Stimulated activated CD4-positive, alpha-beta T cell treated with anti-CD3 and anti-CD28 coated beads, Interleukin-15, amount 100 ng/mL, for 24 hours (primary cell): ENCODE measurements at places on chromosomes 5 and 9.

- DNase-seq = no peak
These were observed 78.3 kb downstream of the DCP2 start for GRCh38 chr5:113054899-113055298.

DNA sequence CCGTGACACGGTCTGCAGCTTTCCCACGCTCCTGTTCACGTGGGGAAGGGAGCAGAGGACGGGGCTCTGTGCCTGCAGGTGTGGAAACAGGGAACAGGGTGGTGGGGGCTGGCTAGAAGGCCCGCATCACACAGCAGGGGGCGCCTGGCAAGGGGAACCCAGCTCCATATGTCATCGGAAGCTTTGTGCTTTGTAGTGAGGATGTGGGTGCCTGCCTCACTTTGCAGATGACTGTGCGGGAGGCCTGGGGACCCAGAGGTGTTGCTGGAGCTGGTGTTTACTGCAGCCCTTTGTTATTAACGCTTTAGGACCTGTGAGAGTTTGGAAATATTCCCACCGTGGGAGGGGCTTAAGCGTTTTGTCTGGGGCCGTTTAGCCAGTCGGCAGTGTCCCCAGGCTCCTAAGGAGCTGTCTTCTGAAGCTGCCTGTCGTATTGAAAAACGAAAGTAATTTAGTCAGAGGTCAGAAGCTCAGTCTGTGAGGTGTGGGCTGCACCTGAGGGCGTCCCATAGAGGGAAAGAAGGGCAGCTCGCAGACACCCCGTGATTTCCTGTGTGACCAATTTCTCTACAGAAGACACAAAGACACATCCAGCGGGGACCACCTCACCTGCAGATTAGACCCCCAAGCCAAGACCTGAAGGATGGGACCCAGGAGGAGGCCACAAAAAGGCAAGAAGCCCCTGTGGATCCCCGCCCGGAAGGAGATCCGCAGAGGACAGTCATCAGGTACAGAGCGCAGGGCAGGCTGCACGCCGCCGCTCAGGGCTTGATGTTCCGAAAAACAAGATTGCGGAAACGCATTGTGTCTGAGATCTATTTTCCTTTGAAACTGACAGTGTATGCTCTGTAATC is 9.1 kb downstream of the MAN1B1 start:
- peak; percentile 92 for DNase-seq

DNA sequence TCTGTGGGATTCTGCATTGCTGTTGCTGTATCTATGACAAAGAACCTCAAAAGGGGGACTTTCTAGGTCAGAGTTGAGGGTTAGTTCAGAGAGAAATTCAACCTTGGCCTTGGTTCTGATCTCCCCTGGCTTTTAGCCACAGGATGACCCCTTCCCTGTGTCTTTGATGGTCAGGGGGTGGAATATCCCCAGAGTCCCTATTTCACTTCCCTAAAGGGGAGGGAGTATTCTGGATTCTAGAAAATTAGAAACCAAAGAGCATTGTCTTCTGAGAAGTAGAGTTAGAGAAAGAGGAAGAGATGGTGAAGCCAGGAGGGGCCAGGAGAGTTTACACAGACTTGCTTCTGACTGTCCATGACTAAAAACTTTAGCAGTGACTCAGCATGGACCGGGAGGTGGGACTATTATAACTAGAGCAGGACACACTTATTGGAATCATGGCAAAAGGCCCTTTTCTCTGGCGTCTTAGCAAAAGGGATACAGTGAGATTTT is 56.2 kb upstream of the LPAR1 start:
- DNase-seq = no peak

- no peak for DNase-seq
These were observed 74.3 kb downstream of the NLN start for GRCh38 chr5:65796269-65796668.

GRCh38 chr9:134413112-134413715 is 87.0 kb downstream of the RXRA start:
- DNase-seq = no peak

DNA sequence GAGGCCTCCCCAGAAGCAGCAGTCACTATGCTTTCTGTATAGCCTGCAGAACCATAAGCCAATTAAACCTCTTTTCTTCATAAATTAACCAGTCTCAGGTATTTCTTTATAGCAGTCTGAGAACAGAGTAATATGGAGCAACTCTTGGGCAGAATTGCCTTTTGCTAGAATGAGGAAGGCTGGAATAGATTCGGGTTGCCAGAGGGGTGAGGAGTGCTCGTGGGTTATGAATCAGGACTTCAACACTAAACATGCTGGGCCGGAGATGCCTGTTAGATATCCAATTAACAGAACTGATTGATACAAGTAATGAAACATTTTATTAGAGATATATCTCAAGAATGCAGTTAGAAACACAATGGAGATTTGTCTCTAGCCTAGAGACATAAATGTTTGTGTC is 140.9 kb upstream of the MAP3K1 start:
- no peak for DNase-seq

GRCh38 chr9:136777359-136777758 is 13.0 kb upstream of the LCN15 start:
- no peak for DNase-seq

- DNase-seq = no peak
These were observed 66.0 kb upstream of the ZFAND5 start for GRCh38 chr9:72431036-72431435.

GRCh38 chr9:73869264-73869663 is 627.9 kb upstream of the RORB start:
- DNase-seq = peak; percentile 21

DNA sequence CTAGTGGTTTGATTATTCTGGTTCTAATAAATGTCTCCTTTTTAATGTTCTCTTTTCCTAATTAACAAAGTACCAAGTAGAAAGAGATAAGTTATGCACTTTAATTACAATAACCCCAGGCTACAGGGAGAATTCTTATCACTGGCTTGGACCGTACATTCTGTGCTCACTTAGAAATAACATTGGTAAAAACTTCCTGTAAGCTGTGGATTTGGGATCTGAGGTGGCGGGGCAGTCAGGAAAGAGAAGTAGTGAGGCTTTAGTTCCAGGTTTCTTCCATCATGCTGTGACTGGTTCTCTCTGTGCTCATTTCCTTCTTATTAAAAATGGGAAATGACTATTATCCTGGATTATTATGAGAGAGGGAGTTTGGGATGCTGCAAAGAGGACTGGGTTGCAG is 142.0 kb downstream of the EGFLAM start:
- no peak for DNase-seq

DNA sequence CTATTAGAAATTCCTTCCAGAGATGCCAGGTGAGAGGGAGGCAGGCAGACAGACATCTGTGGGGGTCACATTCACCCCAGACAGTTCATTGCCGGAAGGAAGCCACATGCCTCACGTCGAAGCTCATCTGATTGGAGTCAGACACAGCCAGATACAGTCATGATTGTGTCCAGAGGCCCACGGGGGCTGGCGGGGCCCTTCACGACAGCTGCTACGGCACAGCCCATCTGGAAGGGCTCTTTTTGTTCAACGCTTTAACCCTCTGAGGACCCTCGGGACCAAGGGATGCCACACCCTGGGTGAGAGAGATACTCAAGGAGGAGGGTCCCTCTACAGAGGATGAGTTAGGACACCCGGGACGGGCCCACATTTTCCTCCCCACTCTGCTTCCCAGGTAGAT is 31.9 kb upstream of the GABRP start:
- DNase-seq = no peak

DNA sequence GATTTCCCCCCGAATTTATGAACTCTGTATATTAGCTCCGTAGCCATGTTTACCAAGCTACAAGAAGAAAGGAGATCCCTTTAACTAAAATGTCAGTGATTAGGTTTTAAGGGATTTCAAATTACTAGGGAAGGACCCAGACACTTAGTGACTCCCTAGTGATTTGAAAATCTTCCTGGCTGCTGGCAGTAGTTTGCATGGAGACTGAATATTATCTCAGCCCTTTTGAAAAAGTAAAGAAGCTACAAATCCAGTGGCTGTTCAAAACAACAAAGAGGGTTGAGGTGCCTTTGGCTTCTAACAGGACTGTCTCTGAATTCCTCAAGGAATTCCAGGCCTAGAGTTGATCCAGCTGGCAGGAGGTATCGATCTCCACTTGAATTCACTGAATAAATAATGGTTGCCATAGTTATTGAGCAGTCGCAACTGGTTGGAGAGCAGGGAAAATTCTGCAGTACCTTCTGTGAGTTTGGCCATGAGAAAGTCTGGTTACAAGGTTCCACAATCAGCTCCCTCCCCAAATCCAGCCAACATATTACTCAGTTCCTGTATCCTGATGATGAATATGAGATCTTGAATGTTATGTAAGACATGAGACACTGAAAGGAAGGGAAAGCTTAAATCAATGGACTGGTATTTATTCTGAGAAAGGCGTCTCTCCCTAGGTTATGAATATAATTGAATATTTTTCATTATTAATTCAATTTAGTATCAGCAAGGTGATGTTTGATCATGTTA is 37.7 kb downstream of the NR4A3 start:
- DNase-seq = no peak

GRCh38 chr9:131349881-131350563 is 43.9 kb upstream of the PRRC2B start:
- DNase-seq = peak; percentile 93

GRCh38 chr5:98843481-98843880 is 70.0 kb downstream of the RGMB start:
- DNase-seq = no peak

GRCh38 chr9:76912636-76913275 is 6.8 kb upstream of the PRUNE2 start:
- no peak for DNase-seq
